Breast epithelium (tissue), 4 donors: ENCODE measurements at places on chromosomes 7 and 10. TPM values are rescaled to one million over a fixed set of nuclear protein-coding genes. Genes with fewer than 3 reads are reported as not detected.

DNA sequence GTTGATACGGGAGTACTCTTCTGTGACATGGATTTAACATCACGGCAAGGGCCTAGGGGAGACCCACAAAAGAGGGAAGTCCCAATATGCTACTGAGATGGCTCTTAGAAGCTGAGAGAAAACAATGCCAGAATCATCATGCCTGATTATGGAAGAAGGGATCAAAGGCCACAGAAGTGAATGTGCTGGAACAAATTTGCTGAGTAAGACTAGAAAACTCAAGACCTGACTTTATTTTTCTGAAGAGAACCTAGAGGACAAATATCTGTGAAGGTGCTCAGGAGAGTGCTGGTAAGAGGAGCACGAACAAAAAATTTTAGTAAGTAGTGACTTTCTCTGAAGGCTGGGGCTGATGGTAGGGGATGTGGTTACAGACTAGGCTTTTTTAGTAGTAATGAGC lies 277.0 kb downstream of the ZEB1 start:
- no peaks in the 10 kb centered on the region for H3K27me3 ChIP-seq
- H3K27ac ChIP-seq: no peak overlapping the region
- H3K4me3 ChIP-seq: no peak overlapping the region
- no peaks in the 10 kb centered on the region for H3K4me1 ChIP-seq
- no peak for DNase-seq
- no peaks in the 10 kb centered on the region for H3K36me3 ChIP-seq

DNA sequence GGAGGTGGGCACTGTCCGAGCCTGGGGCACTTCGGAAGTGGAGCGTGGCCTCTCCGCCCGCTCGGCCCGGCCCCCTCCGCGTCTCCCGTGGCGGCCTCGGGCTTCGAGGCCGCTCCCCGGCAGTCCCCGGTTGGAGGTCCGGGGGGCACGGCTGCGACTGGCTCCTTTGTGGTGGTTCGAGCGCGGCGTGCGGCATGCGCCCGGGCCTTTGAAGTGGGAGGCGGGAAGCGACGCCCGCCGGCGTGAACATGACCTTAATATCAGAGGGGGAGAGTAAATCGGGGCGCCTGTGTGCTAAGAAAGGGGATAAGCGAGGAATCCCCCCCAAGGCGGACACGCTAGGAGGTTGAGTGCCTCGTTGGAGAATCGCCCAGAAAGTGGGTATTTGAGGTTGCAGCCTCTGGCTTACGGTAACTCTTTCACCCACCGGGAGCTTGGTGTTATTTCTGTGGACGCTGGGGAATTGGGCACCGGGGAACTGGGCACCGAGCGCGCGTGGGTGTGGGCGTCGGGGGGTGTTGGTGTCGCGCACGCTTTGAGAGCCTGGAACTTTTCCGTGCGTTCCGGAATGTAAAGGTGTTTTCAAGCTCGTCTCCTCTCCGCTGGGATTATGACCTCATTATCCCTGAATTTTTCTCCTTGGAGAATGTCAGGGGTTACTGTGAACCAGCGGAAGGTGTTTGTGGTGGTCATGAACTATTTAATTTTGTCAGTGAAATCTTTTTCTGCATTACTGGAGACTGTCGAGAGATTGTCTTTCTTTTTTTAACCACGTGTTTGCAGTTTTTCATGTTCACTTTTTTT lies 660 bp downstream of the SUV39H2 start:
- H3K4me1 ChIP-seq: no peaks in the 10 kb centered on the region
- H3K27ac ChIP-seq: peak overlapping the region; percentile 96
- no peaks in the 10 kb centered on the region for H3K27me3 ChIP-seq
- H3K4me3 ChIP-seq: peak overlapping the region; percentile 84
- no peaks in the 10 kb centered on the region for H3K36me3 ChIP-seq

Gene PRLHR
- not detected for total RNA-seq

Gene OR2A2
- not detected for total RNA-seq

Gene NPSR1
- not detected for total RNA-seq
